ENCODE measurements at places on chromosomes 12 and 14.

GRCh38 chr12:121751034-121751433, 38.5 kb downstream of the TMEM120B start:
- no peak for DNase-seq

GRCh38 chr12:30794591-30795409, 40.0 kb upstream of the CAPRIN2 start:
- DNase-seq = no peak

DNA sequence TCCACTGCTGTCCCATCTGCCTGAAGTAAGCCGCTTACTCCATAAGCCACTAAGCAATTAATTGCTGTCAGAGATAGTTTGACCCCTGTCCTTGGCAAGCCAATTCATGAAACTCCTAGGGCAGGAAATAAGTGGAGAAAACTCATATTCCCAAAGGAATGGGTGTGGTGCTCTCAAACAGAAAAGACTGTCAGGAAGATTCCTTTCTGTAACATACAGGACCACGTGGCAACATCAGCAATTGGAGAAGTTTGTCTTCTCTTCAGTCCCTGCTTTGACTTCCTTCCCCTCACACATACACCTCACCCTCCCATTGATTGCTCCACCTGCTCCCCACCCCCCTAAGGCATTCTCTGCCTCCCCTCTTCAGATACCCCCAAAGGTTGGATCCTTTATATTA, 36.2 kb upstream of the MDM1 start:
- DNase-seq = no peak

- DNase-seq = no peak
Measured at GRCh38 chr12:101785671-101786070, 45.1 kb downstream of the GNPTAB start.

DNA sequence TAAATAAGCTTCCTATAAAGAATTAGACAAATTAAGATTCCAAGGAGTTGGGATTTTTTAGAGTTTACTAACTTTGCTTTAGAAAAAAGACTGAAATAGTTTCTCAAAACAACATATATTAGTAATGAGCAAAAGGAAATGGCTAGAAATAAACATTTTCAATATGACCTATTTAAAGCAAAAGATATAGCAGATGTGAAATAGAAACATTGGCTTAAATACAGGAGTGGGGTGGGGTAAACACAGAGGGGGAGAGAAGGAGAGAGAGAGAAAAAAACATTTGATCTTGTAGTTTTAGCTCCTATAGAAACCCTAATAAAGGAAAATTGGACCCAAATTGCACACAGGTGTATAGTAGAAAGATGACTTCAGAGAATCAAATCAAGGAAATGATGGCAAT, 794.5 kb downstream of the MED13L start:
- no peak for DNase-seq

DNA sequence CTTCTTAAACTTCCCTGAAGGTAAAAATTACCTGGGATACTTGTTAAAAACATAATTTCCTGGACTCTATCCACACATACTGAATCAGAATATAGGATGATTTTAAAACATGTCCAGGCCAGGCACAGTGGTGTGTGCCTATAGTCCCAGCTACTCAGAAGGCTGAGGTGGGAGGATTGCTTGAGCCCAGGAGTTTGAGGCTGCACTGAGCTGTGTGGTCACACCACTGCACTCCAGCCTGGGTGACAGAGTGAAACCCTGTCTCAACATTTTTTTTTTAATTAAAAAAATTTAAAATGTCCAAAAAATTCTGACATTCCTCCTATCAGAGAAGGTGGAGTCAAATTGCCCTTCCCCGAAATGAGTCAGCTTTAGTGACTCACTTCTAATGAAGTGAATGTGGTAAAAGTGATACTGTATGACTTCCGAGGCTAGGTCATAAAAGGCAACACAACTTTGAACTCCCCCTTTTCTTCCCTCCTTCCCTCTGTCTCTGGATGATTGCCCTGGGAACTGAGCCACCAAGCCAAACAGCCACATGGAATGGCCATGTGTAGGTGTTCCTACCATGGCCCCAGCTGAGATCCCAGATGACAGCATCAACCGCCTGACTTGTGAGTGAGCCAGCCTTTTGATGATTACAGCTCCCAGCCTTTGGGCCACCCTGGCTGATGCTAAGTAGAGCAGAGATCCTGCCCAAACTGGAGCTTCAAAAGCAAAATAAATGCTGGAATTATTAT, 36.3 kb downstream of the LIMA1 start:
- DNase-seq = no peak

- DNase-seq = no peak
Measured at GRCh38 chr12:43352001-43352400, 200.0 kb downstream of the ADAMTS20 start.

DNA sequence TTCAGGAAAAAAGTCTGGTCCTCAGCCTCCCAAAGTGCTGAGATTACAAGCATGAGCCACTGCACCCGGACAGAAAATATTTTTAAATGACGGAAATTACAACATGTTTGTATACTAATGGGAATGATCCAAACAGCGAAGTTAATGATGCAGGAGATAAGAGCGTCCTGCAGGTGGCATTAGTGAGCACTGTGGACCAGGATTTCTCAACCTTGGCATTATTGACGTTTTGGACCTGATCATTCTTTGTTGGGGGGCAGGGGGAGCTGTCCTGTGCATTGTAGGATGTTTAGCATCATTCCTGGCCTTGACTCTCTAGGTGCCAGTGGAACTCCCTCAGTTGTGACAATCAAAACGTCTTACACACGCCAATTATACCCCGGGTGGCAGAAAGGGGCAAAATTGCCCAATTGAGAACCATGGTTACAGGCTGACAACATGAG, 34.1 kb downstream of the SCFD1 start:
- DNase-seq = no peak

Measured in T-helper 1 cell (primary cell).